Choroid plexus epithelial cell (primary cell): ENCODE measurements at places on chromosomes 7 and 10.

- no peak for DNase-seq
Observed at GRCh38 chr7:156834462-156834861, 58.5 kb downstream of the LMBR1 start.

GRCh38 chr10:85614981-85615380 is 751.6 kb downstream of the GRID1 start:
- peak; percentile 7 for DNase-seq

DNA sequence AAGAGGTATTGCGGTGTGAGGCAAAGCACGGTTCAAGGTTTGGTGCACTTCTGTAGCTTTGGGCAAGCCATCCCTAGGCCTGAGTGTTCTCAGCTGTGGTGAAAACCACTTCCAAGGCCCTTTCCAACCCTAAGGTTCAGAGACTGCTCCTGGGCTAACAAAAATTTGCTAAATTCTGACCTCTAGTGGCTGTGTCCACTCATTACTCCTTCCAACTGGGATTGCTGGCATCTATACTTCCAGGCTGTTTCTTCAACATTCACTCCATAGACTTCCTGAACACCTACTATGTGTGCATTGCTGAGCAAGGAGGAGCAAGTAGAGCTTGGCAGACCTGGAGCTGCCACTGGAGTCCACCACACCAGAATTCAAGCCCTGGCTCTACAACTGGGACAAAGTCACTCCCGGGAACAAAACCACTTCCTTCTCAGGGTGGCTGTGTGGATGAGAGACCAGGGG is 29.3 kb upstream of the SH3PXD2A start:
- DNase-seq: peak; percentile 73

GRCh38 chr10:96740141-96740540 is 19.8 kb upstream of the PIK3AP1 start:
- DNase-seq: no peak

- no peak for DNase-seq
Observed at GRCh38 chr7:133372337-133372736, 119.5 kb downstream of the EXOC4 start.

DNA sequence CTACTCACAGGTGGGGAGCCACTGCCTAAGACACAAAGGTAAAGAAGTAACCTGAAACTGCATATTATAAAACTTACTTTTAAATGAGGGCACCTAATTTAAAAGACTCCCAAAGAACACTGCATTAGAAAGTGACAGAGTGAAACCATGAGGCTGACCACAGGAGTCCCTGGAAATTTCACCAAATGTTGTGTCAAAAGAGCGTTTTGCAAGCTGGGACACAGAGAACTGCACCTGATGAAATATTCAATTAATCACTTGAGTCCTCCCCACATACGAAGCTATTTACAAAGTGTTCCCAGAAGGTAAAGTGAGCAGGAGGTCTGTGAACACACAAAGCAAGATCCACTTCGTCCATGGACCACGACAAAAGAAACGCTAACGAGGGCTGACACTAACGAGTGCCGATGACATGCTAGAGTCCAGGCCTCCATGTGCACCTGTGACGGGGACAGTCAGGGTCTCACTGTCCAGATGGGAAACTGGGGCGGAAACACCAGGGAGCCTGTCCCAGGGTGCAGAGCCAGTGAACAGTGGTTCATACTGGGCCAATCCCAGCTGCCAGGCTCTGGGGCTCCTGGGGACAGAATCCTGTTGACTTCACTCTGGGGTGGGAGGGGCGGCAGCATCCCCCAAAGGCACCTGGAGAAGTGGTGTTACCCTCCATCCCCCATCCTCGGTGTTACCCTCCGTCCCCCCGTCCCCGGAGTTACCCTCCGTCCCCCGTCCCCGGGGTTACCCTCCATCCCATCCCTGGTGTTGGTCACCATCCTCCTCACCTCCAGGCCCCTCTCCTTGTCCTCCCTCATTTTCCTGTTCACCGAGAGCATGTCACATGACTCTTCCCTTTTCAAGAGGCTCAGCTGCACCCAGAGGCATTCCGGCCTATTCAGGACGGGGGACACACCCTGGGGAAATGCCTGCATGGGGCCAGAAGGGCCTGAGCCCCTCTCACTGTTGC is 63.4 kb downstream of the DIP2C start:
- DNase-seq: no peak

- DNase-seq: peak; percentile 96
Observed at GRCh38 chr10:3468919-3469638, 296.5 kb upstream of the PITRM1 start.

DNA sequence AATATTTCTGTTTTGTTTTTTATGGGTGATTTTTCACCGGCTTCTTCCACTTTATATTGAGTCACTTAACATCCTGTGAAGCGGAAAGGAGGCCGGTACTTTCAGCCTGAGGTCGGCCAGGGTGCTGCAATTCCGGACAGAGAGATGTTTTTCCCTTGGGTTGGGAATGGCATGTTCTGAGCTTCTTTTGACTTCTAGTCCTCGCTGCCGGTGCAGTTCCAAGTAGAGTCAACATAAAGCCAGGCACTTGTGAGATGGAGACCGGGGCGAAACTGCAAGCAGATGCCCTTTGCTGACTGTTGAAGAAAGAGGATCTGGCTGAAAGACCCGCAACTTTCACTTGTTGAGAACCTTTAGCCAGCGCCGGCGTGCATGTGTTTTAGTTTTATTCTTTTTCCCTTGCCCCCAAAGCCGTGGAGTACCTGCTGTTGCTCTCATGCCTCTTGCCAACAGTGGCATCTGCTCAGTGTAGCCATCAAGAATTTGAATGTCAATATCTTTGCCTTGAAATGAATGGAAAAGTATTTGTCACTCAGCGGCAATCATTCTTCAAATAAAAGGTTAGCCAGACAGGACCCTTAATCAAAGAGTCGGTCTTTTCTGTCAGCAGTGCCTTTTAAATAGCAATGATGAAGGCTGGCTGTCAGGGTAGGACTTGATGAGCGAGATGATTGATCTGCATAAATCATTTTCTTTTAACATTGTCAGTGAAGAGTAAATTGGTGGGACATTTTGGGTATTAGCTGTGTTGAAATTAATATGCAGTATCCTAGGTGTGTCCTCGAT is 351.2 kb downstream of the LRMDA start:
- DNase-seq: peak; percentile 40

GRCh38 chr7:142327628-142328405 is 70.0 kb upstream of the PRSS58 start:
- DNase-seq: no peak

DNA sequence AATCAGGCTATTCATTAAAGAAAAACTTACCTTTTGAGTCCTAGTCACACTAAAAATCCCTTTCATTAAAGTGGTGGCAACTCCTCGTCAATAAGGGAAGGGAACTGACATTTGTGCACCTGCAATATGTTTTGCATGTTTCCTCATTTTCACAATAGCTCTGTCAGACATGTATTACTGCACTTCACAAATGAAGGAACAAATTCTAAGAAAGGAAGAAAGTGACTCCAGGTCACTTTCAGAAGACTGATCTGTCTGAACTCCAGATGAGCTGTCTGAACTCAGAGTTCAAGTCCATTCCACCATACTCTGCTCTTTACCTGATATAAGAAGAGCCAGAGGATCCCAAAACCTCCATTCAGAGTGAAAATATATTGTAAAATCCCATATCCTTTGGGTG is 50.3 kb upstream of the GSAP start:
- DNase-seq: no peak

DNA sequence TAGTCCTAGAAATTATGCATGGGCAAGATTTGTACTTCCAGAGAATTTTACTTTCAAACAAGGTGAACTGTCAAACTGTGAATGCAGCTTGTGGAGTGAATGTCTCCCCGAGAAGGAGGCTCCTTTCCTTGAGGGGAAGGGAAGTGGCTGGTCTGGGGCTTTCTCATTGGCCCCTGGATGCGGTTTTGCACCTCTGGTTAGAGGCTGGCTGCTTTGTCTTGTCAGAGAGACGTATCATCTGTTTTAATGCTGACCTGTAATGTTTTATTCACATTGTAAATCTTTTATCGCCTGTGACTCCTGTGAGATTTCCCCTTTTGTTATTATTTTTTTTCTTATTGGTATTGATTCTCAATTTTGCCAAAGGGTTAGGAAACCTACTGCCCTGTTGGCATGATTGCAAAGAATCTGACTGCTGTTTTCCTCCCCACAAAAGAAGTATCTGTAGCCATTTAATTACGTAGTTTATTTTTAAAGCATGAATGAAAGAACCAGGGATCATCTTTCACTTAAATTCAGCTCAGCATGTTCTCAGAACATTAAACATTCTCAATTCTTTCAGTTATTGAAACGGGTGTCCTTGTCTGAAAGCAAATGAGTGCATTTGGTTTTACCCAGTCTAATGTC is 238.3 kb upstream of the NFE2L3 start:
- DNase-seq: no peak

DNA sequence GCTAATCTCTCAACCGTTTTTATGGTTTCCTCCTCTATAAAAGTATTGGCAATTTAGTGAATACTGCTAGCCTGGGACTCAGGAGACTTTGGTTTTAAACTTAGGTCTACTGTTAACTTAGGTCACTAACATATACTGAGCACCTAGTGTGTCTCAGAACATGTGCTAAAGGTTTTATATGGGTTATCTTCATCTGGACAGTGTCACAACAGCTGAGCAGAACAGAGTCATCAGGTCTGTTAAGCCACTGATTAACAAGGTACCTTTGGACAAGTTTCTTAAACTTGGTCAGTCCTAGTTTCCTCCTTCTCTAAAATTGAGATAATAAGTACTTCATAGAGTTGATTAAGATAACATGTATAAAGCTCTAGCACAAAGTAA is 30.6 kb downstream of the NET1 start:
- DNase-seq: no peak

DNA sequence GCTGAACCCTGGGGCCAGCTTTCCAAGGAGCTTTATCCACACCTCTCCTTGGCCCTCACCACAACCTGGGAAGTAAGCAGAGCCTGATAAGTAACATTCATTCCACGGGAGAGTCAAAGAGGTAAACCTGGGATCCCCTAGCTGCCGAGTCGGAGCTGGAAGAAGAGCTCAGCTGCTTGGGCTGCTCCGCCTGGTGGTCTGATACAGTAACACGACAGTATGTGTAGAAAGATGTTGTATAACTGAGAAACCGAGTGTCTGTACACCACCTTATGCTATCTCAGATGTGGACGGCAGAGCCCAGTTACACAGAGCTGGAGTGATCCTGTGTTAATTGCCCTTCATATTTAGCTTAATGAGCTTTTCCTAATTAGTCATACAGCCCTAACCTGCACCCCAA is 151.3 kb upstream of the KMT2E start:
- peak; percentile 38 for DNase-seq

GRCh38 chr7:4871056-4871680 is 9.3 kb upstream of the PAPOLB start:
- peak; percentile 40 for DNase-seq

- DNase-seq: no peak
Observed at GRCh38 chr10:76840802-76841201, 796.8 kb downstream of the KCNMA1 start.

DNA sequence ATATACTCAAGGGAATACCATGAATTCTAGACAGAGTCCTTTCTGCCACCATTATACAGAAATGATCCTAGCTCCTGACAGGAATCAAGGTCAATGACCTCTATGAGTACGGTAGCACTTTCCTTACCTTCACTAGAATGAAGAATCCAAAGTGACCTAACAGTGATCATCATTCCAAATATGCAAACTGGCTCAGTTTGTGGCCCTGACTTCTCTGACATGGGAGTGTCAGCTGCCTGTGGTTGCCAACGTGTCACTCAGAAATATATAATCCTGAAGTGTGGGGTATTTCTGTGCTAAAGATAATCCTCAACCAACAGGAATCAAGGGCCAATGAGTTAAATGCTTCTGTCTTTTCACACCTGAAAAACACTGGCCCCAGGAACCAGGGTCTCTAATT is 45.7 kb downstream of the COPG2 start:
- DNase-seq: no peak

DNA sequence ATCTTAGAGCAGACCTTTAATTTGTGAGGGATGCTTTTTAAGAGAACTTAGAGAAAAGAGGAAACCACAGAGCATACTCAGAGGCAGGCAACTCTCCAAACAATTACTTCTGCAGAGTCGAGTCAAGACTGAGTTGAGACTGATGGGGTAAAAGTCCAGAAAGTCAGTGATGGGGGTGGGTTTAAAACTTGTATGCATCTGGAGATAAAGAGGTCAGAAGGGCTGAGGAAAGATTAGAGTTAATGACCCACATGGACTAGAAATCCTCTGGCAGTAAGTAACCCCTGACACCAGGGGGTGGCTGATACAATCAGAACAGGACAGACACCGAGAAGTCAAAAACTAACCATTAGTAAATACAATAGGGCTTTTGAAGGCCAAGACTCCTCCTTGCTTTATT is 42.4 kb upstream of the SEPTIN7 start:
- no peak for DNase-seq

- DNase-seq: no peak
Observed at GRCh38 chr10:81280497-81281479, 594.2 kb upstream of the NRG3 start.

DNA sequence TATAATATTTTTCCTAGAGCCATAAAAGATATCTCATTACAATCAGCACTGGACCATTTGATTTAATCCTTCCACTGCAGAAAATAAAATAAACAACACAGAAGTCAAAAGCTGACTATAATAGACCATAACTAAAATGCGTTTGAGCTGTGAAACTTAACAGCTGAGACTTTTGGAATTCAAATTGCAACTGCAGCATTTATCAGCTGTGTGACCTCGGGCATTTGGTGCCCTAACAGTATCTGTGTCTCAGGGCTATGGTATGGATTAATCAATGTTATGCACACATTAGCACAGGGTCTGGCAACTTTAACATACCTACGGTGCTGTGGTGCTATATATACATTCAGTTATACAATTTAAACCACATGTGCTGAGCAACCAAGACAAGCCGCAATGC is 160.1 kb downstream of the COL28A1 start:
- DNase-seq: no peak

- peak; percentile 80 for DNase-seq
Observed at GRCh38 chr10:76558586-76558985, 1079.0 kb downstream of the KCNMA1 start.

GRCh38 chr7:154744256-154744860 is 258.6 kb downstream of the PAXIP1 start:
- DNase-seq: peak; percentile 2

DNA sequence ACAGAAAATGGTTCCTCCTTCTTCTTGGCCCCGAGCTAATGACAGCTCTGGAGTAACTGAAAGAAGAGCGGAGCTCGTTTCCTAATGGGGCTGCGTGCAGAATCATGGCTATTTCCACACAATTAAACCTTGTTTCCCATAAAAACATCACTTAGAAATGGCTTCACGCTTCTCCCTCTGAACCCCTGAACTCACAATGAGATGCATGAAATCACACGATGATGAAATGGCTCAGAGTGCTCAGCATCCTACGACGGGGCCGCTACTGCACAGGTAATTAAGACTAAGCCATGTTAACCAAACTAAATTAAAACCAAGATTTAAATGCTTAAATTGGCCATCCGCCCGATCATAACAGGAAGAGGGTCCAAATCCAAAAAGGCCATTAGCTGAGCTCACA is 80.0 kb upstream of the DNAAF5 start:
- DNase-seq: no peak

DNA sequence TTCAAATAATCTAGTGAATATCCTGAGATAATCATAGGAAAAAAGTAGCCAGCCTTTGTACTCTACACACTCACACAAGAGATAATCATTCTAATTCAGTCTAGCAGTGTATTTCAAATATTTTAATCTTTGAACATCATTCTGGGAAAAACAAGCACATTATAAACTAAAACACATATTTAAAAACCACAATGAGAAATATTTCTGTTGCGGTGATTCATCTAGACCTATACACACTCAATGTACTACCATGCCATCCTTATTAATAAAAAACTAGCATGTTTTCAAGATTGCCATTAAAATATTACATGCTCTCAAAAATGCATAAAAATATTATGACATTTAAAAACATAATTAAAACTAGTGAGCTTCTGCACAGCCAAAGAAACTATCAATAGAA is 11.8 kb downstream of the COG5 start:
- DNase-seq: peak; percentile 10
